Activated CD4-positive, alpha-beta T cell treated with anti-CD3 and anti-CD28 coated beads, Interleukin-10, Interleukin-2, amounts not matched to agents 100 ng/mL and 50 ng/mL, durations not matched to agents 16 hours and 8 hours (primary cell): ENCODE measurements at places on chromosomes 7 and 10.

DNA sequence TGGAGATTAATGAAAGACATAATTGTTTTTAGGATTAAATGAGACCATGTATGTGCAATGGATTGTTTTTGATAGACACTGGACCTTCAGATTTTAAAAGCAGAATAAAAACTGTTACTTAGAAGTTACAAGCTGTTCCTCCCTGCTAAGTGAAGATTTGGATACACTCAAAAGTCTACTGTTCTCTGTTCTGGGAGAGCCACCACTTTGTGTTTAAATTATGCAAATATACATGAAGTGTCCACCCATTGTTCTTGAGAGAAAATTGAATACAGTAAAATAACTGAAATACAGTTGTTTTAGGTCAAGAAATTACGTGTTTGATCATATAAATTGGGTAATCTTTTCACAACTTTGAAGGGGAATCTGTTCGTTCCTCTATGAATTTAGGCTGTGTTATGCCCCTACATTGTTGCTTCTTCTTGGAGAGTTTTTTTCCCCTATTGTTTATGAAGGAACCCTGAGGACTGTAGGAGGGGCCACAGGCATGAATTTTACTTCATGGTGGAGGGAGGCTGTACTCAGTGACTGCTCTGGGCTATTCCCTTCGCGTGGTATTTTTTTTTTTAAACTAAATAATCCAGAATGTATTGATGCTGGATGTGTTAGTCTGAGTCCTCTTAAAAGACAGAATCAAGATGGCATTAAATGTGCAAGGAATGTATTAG, 18.6 kb upstream of the VCL start:
- no peak for DNase-seq

DNA sequence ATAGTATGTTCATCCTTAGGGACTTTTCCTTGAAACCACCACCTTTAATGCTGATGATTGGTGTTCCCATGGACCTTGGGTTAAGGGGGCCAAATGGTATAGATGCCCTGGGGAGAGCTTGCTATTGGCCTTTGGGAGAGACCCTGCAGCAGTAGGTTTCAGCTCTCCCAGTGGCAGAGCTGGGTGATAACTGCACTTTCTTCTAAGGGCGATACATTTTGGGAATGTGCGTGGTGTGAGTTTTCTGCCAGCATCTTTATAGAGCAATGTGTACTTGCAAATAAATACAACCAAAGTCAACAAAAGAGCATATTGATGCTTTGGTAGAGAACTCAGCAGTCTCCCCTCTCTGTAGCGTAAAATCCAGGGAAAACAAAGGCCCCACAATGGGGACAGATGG, 404.1 kb downstream of the PAXIP1 start:
- DNase-seq = no peak

- DNase-seq = no peak
Observed at GRCh38 chr7:142772673-142773072, 1.9 kb downstream of the PRSS2 start.

DNA sequence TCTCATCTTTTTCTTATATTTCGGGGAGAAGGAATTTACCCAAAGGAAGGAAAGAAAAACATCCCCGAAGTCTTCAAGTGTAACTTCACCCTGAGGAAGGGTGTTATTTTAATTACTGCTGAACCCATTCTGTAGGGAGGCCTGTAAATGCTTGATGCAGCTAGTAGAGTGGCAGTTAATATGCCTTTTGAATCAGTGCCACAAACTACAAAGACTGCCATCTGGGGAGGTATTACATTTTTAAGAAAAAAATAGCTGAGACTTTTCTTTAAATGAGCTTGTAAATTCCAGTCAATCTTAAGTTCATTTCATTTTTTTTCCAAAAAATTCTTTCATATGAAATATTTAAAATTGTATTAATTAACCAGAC, 233.1 kb upstream of the FERD3L start:
- DNase-seq = no peak

- no peak for DNase-seq
Observed at GRCh38 chr7:33725111-33726025, 180.0 kb upstream of the BMPER start.

- no peak for DNase-seq
Observed at GRCh38 chr7:69808391-69808790, 210.1 kb downstream of the AUTS2 start.

DNA sequence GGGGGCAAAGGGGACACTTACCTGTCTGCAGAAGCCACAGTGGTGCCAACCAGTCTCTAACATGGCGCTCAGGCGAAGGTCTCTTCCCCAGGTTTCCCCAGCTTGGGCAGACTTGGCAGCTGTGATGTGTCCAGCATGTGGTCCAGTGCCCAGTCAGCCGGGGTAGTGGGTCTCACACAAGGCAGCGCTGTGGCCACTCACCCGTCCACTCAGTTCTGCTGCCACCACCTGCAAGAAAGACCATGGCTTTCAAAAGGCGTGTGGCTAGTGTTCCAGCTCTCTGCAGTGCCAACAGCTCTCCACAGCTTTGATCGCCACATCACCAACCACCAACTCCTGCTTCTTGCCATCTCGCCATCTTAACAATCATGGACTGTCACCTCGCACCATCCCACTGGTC, 259.6 kb downstream of the USP6NL start:
- no peak for DNase-seq

GRCh38 chr10:77036993-77037734, 600.4 kb downstream of the KCNMA1 start:
- DNase-seq = no peak

DNA sequence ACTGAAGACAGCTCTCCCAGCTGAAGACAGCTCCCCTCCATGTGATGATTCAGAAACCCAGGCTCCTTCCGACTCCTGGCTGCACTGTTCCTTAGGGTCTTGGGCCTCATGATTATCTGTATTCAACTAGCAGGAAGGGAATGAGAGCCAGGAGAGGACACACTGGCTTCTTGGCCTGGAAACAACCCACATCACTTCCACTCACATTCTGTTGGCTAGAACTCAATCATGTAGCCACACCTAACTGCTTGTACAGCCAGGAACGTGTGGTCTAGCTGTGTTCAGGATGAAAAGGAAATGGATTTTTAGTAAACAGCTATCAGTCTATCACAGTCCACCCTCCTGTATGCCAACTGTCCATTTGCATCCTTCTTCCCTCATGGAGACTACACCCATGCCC, 30.5 kb upstream of the XPNPEP1 start:
- DNase-seq = no peak
